ENCODE measurements at places on chromosomes 3 and 15.
A peak's percentile ranks its signal among the peaks of the same experiment; 100 is the strongest.

DNA sequence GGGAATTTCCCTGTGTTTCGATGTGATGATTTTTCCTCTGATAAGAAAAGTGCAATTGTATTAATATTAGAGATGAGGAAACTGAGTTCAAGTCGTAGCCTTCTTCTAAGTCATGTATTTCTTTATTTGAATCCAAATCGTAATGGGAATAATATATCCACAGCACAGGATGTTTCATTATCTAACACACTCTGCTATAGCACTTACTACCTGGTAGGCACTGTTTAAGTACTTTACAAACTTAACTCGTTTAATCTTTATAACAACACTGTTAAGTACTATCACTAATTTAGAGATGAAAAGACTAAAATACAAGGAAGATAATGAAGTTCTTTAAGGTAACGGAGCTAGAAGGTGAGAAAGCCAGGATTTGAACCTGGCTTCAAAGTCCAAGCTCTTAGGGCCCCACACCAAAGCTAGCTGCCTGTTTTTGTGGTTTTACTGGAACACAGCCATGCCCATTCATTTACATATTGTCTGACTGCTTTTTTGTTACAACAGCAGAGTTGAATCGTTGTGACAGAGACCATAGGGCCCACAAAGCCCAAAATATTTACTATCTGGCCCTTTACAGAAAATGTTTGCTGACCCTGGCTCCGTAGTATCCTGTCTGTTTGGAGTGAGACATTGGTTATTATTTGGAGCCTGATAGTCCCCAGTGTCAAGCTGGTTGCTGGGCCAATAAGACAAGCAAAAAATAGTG is 9.6 kb upstream of the ATP13A3 start:
- DNase-seq = no peak

- no peak for DNase-seq
Measured at GRCh38 chr15:29048011-29048410, 162.2 kb downstream of the APBA2 start.

DNA sequence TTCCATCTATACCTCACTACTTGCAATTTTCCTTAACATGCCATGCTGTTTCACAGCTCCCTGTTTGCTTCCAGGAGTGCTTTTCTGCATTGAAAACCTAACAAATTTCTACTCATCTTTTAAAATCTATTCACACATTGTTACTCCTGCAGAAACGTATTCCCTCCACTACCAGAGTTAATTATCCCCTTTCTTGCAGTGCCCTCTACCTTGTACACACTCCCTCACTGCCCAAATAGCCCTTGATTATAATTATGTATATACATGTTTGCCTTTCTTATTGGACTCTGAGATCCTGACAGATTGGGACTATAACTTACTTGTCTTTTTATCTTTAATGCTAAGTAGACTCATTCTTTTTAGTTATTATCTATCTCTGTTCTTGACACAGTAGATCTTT is 325.0 kb downstream of the OXSM start:
- no peak for DNase-seq

- DNase-seq = peak; percentile 29
Measured at GRCh38 chr15:75758071-75758872, 45.6 kb upstream of the CSPG4 start.

Data from activated CD4-positive, CD25-positive, alpha-beta regulatory T cell (primary cell).